H7 (cell line): ENCODE measurements at places on chromosomes 7 and 10. TPM values are rescaled to one million over a fixed set of nuclear protein-coding genes. Genes with fewer than 3 reads are reported as not detected.
A peak's percentile ranks its signal among the peaks of the same experiment; 100 is the strongest.

TRIM56 gene
- total RNA-seq, result 6.1 and 8.9 TPM in 2 replicates

CADPS2 gene
- total RNA-seq, result 5.9 and 6.9 TPM in 2 replicates

TLX1 gene
- 0.11 TPM in 1 of 2 replicates, not detected in the other for total RNA-seq

SDK1 gene
- 2.4 and 4.1 TPM in 2 replicates for total RNA-seq

CRHR2 gene
- total RNA-seq, result not detected in 2 replicates

UPK3B gene
- total RNA-seq, result 0.07 TPM in 1 of 2 replicates, not detected in the other

TRIM73 gene
- total RNA-seq, result 1.4 and 5.7 TPM in 2 replicates

SLC26A3 gene
- not detected in 2 replicates for total RNA-seq

DRGX gene
- not detected in 2 replicates for total RNA-seq

- no peak for DNase-seq
These were observed 273.1 kb downstream of the SEMA3D start for GRCh38 chr7:84913731-84914130.

GRCh38 chr7:3057066-3057420 is 13.4 kb upstream of the CARD11 start:
- no peak for DNase-seq

DNA sequence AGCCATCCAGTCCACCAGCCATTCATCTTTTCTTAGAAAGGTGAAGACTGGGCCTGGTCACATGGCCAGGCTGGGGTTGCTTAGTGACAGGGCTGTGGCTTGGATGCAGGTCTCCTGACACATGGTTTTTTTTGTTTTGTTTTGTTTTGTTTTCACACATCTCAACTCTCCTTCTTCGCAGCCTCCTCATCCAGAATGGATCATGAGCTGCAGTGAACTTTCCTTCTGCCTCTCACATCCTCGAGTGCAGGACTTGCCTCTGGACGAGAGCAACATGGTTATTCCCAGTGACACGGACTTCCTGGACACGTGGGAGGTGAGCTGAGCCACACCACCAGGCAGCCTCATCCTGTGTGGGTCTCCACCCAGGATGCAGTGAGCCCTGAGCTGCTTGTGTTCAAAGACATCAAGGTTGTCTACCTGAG is 9.5 kb downstream of the AKR1E2 start:
- DNase-seq, result no peak

- no peak for DNase-seq
These were observed 70.4 kb downstream of the MGAM2 start for GRCh38 chr7:142181966-142182365.

- DNase-seq, result no peak
These were observed 98.7 kb downstream of the TCERG1L start for GRCh38 chr10:131212763-131213325.

DNA sequence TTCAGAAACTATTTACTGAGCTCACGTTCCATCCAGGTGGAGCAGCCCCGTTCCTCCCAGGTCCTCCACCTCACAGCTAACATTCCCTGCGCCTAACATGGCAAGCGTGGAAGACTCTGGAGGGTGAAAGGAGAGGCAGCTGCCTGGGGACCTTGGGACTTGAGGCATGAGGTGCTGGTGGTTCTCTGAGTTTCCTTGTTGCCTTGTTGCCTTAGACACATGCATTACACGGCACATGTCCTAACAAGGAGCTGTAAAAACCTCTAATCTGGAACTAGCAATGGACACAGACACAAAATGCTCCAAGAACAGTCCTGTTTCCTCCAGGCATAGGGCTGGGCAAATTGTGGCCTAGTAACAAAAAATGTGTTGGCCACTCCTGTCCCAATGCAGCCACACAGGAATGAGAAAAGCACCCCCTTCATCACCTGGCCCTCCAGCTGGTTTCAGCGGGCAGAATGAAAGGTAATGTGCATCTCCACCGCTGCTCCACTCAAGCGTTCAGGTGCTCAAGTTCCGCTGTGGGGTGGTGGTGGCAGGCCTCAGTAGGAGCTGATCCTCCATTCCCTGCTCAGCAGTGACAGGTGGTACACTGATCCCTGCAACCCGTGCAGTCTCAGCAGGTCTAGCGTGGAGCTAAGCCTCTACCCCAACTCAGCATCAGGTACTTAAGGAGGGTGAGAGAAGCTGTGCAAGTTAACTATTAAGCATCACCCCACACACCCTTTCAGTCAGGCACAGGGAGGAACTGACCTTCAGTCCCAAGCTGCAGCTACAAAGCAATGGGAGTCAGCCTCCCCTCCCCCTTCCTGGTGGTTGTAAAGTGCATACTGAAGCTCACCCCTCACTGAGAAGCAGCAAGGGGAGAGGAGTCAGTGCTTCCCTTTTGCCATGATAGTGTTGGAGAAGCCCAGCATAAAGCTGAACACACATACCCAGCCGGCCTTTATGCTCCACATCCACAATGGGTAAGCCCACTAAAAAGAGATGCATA is 382.8 kb downstream of the SDK1 start:
- peak; percentile 25 for DNase-seq

GRCh38 chr7:159126311-159127260 is 18.1 kb downstream of the VIPR2 start:
- DNase-seq, result no peak

DNA sequence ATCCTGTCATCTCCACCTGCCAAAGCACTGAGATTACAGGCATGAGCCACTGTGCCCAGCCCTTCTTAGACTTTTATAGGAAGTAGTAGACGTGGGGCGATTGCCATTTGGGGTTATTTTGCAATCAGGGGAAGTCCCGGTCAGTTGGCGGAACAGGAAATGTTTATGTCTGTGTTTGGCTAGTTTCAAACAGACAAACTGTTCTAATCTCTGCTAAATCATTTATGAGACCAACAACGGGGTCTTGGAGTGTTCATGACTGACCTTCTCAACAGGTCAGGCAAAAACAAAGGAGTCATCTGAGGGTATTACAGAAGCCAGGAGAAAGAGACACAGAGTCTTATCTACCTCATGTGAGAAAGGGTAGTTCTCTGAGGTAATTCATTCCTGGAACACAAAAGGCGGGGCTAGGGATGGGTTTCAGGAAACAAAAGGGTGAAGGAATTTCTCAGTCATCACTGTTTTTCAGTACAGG is 6.6 kb upstream of the TPK1 start:
- DNase-seq, result peak; percentile 41

DNA sequence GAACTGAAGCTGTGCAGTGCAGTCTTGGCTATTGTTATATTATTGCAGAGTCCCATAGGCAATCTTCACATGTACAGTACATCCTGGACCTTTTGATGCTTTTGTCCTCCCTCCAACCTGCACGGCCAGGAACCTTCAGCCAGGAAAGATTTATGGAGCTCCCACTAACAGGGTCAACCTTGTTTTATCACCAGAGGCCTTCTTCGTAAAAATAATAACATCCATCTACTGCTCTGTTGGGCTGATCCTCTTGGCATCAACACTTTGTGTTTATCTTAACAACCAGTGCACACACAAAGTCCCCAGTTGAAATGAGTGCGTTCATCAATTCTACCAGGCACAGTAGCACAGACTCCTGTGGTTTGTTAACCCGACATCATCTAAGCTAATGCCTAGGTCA is 72.4 kb downstream of the AGMO start:
- DNase-seq, result no peak

DNA sequence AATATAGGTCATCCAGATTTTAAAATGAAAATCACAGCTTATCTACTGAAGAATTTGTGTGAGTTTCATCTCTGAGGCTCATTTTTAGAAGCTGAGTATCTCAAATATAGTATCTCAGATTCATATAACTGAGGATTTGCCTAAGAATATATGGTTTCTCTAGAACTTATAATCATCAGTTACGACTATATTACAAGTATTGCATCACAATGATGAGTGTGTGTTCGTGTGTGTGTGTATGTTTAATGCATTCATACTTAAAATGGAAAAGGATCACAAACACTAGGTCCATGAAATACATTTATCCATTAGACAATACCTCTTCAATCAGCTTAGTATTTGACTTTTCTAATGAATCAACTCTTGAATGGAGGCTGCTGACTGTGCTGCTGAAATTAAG is 21.3 kb downstream of the RUFY2 start:
- DNase-seq, result no peak

- DNase-seq, result no peak
These were observed 20.0 kb downstream of the CUBN start for GRCh38 chr10:17109475-17110207.

DNA sequence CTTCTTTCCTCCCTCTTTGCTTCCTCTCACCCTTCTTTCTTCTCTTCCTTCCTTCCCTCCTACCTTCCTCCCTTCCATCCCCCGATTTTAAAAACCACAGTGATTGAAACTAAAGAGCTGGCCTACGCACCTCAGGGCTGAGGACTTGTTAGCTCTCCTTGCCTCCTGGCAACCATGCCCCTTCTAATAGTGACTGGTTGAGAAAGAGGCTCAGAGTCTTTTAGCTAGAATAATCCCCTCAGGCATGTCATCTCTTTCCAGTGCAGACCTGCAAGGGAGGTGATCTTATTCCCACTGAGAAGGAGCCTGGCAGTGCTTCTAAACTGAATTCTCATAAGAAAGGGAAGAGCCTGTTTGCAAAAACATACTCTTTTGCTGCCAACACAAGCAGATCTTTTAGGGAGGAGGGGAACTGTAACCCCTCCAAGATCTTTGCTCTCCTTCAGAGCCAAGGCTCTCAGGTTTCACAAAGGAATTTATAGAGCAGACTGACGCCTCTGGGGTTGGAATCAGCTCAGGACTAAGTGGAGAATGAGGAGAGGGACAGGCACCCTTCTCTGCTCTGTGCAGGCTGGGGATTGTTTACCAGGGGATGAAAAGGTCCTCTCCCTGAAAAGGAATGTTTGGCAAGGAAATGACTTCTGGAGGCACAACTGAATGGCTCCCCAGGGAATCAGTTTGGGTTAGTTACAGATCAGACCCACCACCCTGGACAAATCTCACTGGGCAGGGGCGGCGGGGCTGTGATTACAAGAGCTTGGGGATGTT is 9.4 kb upstream of the ANKRD1 start:
- peak; percentile 9 for DNase-seq

- DNase-seq, result no peak
These were observed 36.8 kb downstream of the NACAD start for GRCh38 chr7:45052011-45052410.

DNA sequence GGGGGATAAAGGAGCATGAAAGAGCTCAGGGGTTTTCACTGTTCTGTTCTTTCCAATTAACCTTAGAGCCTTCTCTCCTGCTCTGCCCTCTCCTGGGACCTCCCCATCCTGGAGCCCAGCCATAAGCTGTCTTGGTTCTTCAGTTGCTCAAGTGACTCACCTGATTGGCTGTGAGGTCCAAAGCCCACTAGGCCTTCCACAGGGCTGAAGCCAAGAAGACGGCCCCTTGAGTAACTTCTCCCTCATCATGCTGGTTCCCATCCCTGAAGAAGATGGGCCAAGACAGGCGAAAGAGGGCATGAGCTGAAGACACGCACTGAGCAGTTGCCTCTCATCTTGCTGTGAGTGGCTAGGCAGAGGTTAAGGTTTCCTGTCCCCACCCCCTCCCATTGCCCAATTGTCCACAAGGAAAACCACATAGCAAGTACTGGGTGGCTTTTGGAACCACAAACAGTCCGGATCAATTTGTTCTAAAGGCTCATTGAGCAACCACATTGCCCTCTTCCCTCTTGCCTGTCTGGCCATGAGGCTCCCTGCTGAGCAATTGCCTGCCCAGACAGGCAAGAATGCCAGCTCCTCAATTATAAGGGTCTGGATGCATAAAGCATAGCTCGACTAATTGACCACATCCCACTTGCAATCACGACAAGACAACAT is 43.9 kb upstream of the GPAM start:
- no peak for DNase-seq

DNA sequence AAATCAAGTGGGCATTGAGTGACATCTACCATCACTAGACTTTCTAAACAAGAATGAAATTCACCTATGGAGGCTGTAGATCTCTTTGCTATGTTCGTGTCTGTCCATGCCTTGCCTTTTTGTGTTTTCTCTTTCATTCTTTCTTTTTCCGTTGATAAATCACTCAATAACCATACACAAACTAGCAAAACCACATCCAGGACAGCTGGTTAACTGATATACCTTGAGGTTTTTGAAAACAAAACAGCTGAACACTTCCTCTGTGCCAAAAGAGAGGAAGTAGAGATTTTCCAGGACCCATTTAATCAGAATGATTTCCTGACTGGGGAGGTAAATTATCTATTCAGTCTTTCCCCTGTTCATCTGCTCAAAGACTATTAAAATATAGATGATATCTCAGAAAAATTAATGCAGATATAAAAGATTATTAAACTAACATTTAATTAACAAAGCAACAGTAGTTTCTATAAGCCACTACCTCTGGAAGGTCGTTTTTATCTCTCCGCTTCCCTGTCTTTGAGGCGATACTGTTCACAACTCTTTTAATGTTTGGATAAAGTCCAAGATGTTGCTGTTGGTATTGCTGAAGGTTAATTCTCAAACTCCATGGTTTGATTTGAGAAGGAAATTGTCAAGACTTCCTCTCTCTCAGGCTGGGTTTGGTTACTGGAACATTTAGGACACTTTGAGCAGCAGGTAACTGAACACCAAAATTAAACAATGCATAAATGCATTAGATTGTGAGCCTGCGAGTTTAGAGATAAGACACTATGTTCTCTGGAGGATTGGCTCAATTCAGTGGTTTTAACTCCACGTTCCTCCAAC is 24.4 kb upstream of the C10orf67 start:
- DNase-seq, result no peak
